Stimulated activated naive CD8-positive, alpha-beta T cell treated with anti-CD3 and anti-CD28 coated beads, Interleukin-15, Interleukin-2, amounts not matched to agents 100 U/mL and 50 U/mL, for 24 hours (primary cell): ENCODE measurements at places on chromosomes 16 and 17.

GRCh38 chr16:67774457-67774853 lies 31.9 kb downstream of the RANBP10 start:
- DNase-seq: no peak

DNA sequence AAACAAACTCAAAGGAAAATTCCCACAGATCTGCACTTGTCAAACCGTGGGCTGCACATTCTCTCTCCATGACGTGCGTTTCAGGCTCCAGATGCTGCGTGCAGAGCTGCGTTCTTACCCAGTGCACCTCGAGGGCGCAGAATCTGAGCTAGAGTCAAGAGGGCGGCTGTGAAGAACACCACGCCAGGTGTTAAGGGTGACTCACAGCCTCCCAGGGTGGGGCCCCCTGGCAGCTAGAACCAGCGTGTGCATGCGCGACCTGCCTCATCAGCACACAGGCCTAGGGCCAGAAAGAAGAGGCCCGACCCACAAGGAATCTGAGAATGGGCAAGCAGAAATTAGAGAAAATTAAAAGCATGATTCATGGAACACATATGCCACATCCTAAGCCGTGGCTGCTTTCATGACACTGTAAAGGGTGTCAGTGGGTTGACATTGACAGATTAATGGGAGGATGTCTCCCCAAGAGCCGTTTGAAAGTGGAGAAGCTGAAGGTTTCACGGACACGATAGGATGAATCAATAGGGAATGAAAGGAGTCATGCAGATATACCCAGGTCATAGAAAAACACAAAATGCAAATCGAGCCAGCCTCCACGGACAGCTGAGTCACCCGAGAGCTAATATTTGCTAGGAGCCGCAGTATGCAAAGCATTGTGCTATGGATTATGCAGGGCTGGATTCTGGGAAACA lies 29.0 kb downstream of the MARCHF10 start:
- no peak for DNase-seq

GRCh38 chr16:50692999-50693781 lies at the start of gene NOD2:
Gene NOD2, plus strand, starts transcription at chr16:50693606. Its CDS starts 5,890 bp downstream, at chr16:50699496.
- peak; percentile 42 for DNase-seq

DNA sequence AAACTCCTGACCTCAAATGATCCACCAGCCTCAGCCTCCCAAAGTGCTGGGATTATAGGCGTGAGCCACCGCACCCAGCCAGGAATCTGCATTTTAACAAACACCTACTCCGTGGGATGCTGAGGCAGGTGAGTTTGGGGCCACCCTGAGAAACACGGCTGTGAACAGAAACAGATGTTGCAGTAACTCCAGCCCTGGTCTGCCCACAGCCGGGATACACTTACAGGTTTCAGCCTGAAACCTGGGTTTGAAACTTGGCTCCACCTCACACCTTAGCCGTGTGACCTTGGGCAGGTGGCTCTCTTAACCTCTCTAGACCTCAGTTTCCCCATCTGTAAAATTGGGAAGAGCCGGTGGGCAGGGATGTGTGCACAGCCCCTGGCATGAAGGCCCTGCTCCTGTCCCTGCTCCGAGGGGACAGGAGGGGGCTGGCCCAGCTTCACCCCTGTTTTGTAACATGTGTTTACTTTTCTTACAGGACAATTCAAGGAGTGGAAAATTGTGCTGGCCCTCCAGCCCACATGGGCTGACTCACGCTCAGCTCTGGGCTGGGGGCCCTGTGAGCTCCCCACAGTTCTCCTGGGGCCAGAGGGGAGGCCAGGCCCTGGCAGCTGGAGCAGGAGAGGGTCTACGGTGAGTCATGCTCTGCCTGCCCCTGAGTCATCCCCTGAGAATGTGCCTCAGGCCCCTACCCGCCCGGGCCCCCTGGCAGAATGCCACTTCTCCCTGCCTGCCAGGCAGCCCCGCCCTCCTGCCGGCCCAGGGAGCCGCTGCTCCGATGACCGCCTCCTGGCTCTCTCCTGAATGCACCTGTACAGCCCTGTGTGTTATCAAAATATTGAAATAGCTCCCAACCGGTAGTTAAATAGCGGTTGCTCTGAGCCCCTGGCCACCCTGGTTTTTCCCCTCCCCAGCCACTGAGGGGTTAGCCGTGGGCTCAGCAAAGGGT lies 7.7 kb upstream of the PPL start:
- DNase-seq: peak; percentile 23

DNA sequence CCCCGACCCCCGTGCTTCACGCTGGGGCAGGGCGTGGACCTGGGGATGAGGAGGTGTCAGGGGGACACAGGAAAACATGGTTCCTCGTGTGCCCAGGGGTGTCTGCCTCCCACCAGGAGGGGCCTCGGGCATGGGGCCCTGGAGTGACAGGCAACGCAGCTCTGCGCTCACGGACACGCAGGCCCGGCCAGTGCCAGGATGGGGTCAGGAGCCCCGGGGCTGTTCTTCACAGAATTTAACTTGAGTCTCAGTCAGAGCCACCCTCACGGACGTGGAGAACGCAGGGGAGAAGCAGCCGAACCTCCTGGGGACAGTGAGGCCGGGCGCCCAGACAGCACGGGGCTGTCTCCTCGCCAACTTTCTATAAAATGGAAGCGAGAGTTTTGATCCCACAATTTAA lies 16.7 kb downstream of the UNKL start:
- DNase-seq: no peak

GRCh38 chr17:2211661-2212399 lies 91.8 kb downstream of the SMG6 start:
- no peak for DNase-seq

DNA sequence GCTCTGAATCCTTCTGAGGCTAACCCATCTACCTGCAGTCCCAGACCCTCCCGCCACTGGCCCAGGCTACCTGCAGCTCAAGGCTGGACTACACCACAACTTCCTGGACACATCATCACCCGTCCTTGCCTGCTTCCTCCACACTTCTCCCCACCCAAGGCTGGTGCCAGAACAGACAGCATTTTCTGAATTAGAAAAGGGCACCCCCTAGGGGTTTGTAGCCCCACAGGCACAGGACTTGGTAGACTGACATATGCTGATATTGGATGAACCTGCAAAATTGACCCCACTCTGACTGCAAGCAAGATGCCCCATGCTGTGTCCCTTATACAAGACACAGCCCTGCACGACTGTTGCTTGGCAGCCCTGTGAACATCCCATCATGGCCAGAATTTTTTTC lies 271.5 kb upstream of the C16orf82 start:
- peak; percentile 12 for DNase-seq

- no peak for DNase-seq
Observed at GRCh38 chr17:4585638-4585994, 1.3 kb downstream of the SMTNL2 start.

DNA sequence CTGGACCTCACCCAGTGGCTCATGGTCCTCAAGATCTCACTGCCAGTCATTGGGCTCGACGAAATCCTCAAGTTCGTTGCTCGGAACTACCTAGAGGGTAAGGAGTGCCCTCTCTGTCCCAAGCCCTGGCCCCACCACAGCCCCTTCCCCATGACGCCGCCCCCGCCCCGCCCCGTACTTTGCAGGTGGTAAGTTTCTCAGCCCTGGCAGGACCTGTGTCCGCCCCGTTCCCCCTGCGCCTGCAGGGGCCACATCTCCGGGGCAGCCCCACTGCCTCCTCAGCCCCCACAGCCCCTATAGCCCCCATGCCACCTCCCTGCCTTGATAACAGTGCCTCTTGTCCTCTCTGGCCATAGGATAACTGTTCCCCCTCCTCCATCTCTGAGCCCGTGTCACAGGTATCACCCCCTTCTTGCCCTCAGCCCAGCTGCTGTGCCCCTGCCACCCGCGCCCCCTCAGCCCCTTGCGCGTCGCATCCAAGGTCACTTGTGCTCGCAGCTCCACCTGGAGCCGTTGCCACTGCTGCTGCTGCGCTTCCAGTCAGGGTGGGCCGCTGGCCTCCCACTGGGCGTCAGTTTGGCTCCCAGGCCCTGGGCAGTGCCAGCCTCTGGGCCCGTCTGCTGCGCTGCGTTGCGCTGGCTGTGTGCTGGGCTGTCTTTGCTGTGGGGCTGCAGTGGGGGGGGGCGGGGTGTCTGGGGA lies 21.5 kb downstream of the RABEP2 start:
- DNase-seq: no peak

- no peak for DNase-seq
Observed at GRCh38 chr17:43444223-43445008, 39.4 kb upstream of the DHX8 start.

- DNase-seq: no peak
Observed at GRCh38 chr16:1271380-1271723, 15.5 kb downstream of the TPSD1 start.

GRCh38 chr17:78387977-78388941 lies 9.8 kb downstream of the PGS1 start:
- no peak for DNase-seq

- DNase-seq: peak; percentile 46
Observed at GRCh38 chr16:74999609-75000480, 1.0 kb downstream of the ZNRF1 start.

DNA sequence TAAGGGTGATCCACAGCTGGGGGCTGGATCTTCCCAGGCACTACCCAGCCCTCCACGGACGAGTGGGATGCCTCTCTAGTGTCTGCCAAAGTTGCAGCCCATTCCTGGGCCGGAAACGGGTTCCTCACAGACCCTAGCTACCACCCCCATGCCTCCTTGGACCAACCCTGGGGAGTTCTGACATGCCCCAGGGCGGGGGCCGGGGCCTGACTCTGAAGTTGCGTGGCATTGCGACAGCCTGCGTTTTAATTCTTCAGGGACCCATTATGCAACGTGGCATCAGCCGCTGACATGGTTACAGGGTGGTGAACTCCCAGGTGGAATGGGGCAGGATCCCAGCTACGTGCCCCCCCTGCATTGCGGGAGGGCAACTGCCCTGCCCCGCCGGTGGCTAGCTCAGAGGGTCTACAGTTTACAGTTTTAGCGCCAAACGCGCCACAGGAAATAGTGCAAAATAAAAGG lies 2.7 kb downstream of the CBX4 start:
- DNase-seq: no peak
